NCI-H460 (cell line): ENCODE measurements at places on chromosomes 11 and 22. TPM values are rescaled to one million over a fixed set of nuclear protein-coding genes. Genes with fewer than 3 reads are reported as not detected.

DNA sequence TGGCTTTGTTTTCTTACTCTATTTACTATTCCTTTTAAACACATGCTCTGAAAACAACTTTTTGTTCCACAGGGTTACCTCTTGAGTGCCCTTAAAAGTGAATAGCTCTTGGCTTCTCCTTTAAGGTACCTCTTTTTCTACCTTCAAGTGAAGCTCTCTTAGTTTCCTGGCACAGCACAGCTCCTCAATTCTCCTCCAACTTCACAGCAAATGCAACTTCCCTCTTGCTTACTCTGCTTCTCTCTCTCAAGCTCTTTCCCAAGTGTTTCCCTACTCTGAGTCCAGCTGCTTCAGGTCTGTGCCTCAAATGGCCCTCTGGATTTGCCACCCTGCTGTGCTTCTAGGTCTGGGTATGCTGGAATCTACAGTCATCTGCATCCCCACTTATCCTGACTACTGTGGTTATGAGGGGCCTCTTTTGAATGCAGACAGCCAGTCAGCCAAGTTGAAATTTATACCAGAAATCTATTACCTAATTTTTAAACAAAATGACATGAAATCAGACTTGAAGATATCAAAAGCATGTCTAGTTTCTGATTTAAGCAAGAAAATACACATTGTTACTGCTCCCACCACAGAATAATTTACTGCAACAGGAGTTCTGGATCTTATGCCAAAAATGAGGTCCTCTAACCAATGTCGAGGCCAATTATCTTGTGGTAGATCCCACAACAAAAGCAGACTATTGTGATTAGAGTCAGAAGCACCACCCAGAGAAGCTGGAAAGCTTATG lies 371.1 kb downstream of the SOX6 start:
- no peak for DNase-seq

DNA sequence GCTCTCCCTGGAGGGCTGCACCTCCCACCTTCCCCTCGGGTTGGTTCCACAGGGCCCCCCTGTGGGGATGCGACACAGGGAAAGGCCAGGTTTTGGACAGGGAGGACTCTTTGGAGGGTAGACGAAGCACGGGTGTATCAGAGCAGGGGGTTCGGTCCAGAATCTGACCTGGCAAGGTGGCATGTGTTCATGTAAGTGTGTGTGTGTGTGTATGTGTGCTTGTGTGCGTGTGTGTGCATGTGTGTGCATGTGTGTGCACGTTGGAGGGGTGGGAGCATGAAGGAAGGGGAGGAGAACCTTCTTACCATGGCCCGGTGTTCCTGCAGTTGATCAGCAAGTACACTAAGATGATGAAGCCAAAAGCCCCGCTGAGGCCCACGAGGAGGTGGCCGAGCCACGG lies 14.7 kb downstream of the IL2RB start:
- no peak for DNase-seq

DNA sequence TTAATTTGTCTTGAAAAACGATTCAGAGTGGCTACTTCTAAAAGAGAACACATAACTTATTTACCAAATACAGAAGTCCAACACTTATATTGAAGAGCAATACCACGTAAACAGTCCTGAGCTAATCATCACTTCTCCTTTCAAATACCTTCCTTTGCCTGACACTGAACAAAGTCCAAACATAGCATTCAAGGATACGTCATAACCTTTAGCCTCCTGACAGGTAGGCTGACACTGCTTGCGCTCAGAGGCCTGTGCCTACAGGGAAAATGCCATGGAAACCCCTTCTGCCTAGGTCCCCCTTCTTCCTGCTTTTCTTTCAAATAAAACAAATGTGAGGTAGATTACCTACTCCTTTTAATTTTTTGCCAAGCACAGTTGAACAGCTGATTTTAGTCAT lies 510.0 kb downstream of the INSC start:
- no peak for DNase-seq

- no peak for DNase-seq
These were observed 72.1 kb upstream of the BMAL1 start for GRCh38 chr11:13205486-13205885.

DNA sequence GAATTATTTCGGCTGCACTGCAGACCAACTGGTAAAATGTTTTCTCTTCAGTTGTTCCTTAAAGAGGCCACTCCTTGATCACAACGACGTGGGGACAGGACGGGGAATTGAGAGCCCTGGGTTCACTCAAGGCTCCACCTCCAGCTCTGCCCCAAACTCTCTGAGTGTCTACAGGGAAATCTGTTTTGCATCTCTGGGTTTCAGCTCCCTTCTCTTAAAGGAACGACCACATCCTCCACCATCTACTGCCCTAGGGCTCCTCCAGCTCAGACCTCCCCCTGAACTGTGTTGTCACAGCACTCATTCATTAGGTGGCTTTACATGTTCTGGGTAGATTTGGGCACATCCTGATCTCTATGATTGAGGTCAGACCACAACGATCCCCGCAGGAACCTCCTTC lies 5.1 kb upstream of the PPFIA1 start:
- DNase-seq: no peak

DNA sequence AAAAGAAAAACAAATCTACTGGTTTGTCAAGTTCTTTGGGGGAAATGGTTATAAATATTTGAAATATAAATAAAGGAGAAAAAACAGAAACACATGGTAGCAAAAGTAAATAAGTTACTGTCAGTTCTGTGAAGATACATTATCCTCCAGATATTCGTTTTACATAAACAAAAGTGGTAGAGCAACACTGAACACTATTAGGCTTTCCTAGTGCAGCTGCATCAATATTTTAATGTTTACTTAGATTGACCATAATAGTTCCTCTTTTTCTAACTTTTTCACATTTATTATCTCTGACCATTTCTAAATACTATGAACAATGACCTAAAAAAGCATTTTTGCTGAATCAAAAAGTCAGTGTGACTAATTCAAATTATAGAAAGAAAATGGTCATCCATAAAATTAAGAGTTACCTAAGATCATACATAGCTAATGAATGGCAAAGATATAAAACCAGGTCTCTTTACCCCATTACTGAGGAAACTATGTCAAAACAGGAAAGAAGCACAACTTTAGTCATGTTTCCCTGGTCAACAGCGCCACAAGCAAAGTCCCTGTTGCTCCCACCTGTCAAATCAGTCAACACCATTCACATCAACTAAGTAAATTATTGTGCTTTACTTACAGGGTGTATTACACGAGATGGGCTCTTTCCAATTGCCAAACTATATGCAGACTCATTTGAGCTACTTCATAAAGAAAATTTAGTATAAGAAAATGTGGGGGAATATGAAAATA lies 38.5 kb downstream of the SBF2 start:
- no peak for DNase-seq

DNA sequence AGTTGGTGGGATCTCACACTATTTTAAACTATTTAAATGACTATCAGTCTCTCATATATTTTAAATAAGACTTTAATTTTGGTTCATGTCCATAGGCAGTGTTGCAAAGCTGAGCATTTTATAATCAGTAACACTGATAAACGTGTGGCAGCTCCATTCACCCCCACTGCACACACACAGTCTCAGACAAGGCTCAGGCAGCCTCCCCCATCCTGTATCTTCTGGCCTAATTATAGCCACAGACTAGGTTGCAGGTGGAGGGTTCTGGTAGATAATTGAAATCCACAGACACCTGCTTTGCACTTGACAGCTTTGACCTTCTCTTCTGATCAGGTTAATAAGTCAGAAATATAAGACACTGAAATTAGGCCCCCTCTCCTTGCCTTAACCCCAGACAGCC lies 118.5 kb upstream of the LDLRAD3 start:
- DNase-seq: no peak

GRCh38 chr22:22009661-22010060 lies 27.1 kb upstream of the TOP3B start:
- no peak for DNase-seq

GRCh38 chr11:80155412-80156017 lies 714.7 kb upstream of the TENM4 start:
- peak; percentile 28 for DNase-seq

DNA sequence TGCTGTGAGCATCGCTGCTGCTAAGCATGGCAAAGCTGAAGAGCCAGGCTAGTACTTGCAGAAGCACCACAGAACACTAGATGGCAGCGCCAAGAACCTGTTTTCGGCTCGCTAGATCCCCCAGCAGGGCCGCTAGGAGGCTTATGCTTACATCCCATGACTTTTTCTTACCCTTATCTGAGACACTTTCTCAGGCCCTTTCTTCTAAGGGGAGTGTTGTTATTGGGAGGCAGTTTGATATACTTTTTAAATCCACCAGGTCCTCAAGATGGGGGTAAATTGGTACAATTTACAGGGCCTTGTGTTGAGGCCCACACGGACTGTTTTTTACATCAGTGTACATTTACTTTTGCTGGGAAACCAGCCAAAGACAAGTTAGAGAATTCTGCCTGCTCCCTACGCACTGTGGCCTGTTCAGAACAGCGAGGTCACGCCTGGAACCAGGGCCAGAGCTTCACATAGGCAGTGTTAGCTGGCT lies 4.0 kb downstream of the TRIM6 start:
- peak; percentile 75 for DNase-seq

DNA sequence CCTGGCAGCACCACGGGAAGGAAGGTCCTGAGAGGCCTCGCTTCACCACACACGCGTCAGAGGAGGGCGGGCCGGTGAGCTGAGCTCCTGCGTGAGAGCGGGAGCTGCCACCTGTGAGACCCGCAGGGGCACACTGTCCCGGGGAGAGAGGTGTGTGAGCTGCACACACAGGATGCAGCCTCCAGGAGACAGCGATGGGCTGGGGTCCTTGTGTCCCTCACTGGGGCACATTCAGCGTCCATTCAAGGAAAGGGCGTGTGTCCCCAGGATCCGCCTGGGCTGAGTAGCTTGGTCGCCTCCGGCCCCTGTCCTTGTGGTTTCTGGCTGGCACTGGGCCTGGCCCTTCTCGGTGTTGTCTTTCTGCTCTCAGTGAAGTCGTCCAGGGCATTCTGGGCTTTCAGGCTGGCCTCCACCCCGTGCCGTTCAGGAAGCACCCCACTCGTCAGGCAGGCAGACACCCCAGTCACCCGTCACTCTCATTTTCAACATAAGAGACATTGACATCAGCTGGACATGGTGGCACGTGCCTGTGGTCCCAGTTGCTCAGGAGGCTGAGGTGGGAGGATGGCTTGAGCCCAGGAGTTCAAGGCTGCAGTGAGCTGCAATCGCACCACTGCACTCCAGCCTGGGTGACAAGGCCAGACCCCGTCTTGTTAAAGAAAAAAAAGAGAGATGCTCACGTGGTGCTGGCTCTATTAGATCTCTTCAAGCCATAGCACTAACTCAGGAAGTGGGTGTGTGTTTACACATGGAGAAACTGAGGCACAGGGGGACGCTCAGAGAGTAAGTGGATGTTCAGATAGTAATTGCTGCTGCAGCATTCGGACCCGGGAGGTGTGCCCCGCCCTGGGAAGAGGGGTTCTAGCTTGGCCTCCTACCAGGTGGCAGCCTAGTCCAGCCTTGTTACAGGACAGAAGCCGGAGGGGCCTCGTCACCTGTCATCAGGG lies 1081.6 kb downstream of the BRD1 start:
- no peak for DNase-seq

- DNase-seq: no peak
These were observed 12.1 kb downstream of the RTN4R start for GRCh38 chr22:20256027-20256426.

DNA sequence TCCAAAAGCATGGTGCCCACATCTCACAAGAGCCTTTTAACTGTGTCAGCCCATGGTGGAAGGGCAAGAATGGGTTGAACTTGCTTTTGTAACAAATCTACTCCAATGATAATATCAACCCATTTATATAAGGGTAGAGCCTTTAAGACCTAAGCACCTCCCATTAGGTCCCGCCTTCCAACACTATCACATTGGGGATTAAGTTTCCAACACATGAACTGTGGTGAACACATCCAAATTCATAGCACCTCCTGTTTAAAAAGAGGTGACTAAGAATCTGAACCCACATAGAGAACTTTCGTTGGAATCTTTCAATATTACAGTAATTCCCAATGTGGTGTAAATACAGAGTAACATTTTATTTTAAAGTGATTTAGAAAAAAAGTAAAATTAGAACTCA lies 9.2 kb upstream of the CNTF start:
- no peak for DNase-seq

DNA sequence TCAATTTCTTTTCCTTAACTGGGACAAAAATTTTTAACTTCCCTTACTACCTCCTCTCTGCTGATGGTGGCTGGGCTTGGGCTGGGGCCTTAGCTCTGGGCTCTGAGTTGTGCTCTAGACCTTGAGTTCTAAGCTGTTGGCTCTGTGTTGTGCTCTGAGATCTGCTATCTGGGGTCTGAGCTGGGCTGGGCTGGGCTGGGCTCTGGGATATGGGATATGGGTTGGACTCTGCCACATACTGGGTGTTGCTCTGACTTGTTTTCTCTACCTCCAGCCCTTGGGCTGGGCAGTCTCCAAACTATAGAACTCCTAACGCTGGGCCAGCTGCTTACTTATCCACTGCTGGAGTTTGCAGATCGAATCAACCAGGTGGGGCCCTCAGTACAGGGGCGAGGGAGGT lies 41.9 kb downstream of the DNHD1 start:
- no peak for DNase-seq

DNA sequence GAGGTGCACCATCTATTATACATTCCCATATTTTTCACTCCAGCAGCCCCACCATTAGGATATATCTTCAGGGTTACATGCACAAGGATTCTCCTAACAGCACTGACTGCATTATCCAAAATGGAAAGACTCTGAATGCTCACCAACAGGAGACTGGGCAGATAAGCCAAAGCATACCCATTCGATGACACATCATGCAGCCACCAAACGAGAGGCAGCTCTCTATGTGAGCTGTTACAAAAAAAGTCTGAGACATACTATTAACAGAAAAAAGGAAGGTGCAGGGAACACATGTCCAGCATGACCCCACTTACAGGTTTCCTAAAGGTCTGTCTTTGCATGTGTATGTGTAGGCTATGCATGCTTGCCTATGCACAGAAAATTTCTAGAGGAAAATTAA lies 12.4 kb upstream of the SERPIND1 start:
- no peak for DNase-seq

DNA sequence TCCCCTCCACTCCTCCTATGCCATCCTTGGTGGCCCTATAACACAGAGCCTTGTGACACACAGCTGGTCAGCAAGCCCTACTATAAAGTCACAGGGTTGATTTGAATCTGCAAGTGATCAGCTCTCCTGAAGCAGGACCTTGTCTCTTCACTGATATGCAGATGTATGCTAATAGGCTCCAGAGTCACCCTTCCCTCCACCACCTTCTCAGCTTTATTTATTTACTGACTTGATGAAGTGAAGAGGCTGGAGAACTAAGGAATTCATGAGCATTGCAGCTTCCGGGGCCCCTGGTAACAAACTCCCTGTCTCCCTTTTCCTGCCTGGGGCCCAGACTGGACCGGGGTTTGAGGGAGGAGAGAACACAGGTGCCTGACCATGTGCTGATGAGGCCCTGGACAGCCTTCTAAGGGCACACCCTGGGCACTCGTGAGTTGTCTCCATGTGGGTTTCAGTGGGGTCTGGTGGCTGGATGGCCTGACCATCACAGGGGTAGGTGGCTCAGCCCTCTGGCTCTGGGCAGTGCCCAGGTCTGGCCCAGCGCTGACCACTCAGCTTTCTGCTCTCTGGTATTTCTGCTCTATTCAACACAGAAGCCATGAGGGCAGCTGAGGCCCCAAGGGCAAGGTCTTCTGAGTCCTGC lies 307.5 kb downstream of the NTM start:
- no peak for DNase-seq

- DNase-seq: no peak
These were observed 38.6 kb downstream of the SHISA8 start for GRCh38 chr22:41876275-41876674.

Gene OR5B17
- not detected in 2 replicates for total RNA-seq

Gene CHST1
- total RNA-seq: not detected in 2 replicates

Gene C11orf42
- total RNA-seq: not detected in 2 replicates

Gene RRM1
- total RNA-seq: 69.2 and 73.9 TPM in 2 replicates

Gene OR51B4
- total RNA-seq: not detected in 2 replicates

Gene ZNRF3
- 2.8 and 4.5 TPM in 2 replicates for total RNA-seq
